Esophagus muscularis mucosa (tissue), 4 donors: ENCODE measurements at places on chromosomes 7 and 10. TPM values are rescaled to one million over a fixed set of nuclear protein-coding genes. Genes with fewer than 3 reads are reported as not detected.

DNA sequence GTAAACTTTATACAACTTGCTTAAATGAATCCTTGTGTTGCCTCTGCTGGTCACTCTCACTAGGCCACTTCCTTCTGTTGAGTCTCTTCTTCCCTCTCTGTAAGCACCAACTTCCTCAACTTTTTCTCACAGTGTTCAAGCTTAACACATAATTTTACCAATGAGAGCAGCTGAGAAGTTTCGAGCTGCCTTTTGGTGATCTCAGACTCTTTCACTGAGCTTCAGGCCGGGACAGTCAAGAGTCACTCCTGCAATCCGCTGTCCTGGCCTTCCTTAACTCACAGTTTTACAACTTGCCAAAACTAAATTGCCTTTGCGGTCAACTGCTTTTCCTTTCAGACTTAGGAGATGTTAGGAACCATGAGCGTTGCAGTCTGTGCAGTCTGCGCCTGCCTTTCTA lies 47.4 kb downstream of the PRPF18 start:
- peak overlapping the region; percentile 86 for H3K27ac ChIP-seq
- peaks cover 21% of the 10 kb centered on the region for H3K36me3 ChIP-seq
- H3K4me1 ChIP-seq, result peaks cover 13% of the 10 kb centered on the region
- DNase-seq, result no peak
- H3K4me3 ChIP-seq, result peak overlapping the region; percentile 9
- H3K27me3 ChIP-seq, result no peaks in the 10 kb centered on the region

Gene CFAP70
- 3.3 TPM for total RNA-seq

GRCh38 chr7:155774947-155775346 lies 37.3 kb downstream of the SHH start:
- no peaks in the 10 kb centered on the region for H3K4me1 ChIP-seq
- no peak overlapping the region for H3K4me3 ChIP-seq
- H3K36me3 ChIP-seq, result peaks cover 60% of the 10 kb centered on the region
- H3K27me3 ChIP-seq, result no peaks in the 10 kb centered on the region
- no peak overlapping the region for H3K27ac ChIP-seq

Gene PHKG1
- 0.26 TPM for total RNA-seq

DNA sequence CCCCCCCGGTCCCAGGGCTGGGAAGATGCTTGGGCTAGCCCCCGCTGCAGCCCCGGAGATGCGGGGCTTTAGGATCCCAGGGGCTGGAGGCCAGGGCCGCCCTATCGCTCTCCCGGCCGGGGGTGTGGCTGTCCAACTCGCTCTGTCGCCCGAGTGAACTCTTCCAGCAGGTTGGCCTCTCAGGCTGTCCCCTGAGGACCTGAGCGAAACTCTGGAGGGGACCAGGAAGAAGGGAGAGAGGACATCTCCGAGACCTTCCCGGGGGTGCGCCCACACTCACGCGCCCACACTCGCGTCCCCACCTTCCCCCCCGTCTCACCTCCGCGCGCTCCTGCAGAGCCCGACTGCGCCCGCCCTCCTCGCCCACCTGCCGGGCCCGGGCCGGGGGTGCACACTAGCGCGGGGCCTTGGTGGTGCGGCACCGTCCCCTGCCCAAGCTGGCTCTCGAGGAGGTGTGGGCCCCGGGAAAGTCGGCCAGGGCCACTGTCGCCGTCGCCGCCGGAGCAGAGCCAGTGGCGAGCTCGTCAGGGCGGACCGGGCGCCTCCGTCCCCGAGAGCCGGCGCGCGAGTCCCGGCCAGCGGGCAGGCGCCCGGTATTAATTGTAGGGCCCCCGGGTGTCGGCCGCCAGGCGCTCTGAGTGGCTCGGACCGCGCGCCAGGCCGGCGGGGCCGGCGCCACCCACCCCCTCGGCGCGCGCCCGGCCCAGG lies 101.7 kb upstream of the SVIL start:
- peak overlapping the region; percentile 80 for H3K4me3 ChIP-seq
- peaks cover 49% of the 10 kb centered on the region for H3K4me1 ChIP-seq
- H3K27ac ChIP-seq, result peak overlapping the region; percentile 95
- no peaks in the 10 kb centered on the region for H3K36me3 ChIP-seq
- no peak for DNase-seq

Gene PNLIP
- not detected for total RNA-seq

Gene SGCE
- total RNA-seq, result 72.6 TPM

DNA sequence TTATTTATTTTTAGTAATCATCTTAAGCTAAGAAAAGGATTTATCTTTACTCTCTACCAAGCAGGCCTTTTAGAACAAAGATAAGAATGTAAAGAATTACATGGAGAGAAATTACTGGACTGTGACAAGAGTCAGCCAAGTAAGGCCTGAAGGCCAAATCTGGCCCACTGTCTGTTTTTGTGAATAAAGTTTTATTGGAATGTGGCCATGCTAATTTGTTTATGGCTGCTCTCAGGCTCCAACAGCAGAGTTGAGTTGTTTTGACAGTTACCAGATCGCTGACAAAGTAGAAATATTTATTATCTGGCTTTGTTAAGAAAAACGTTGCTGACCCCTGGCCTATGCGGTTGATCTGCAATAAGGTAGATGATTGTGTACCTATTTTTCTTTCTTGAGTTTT lies 6.1 kb downstream of the ARID5B start:
- no peaks in the 10 kb centered on the region for H3K27me3 ChIP-seq
- H3K4me3 ChIP-seq, result no peak overlapping the region
- peaks cover 34% of the 10 kb centered on the region for H3K4me1 ChIP-seq
- no peak overlapping the region for H3K27ac ChIP-seq
- DNase-seq, result no peak
- H3K36me3 ChIP-seq, result no peaks in the 10 kb centered on the region

Gene SEMA4G
- total RNA-seq, result 1.2 TPM

Gene MYO1G
- total RNA-seq, result 4.2 TPM

Gene LEP
- total RNA-seq, result not detected

GRCh38 chr7:45057878-45058277 lies 30.9 kb downstream of the NACAD start:
- peaks cover 9% of the 10 kb centered on the region for H3K36me3 ChIP-seq
- no peak overlapping the region for H3K4me3 ChIP-seq
- no peak for DNase-seq
- H3K4me1 ChIP-seq, result no peaks in the 10 kb centered on the region

GRCh38 chr10:132526676-132527075 lies 10.9 kb upstream of the INPP5A start:
- no peak overlapping the region for H3K27ac ChIP-seq
- peaks cover 22% of the 10 kb centered on the region for H3K4me1 ChIP-seq
- no peaks in the 10 kb centered on the region for H3K36me3 ChIP-seq
- no peaks in the 10 kb centered on the region for H3K27me3 ChIP-seq
- no peak for DNase-seq
